ENCODE measurements at places on chromosomes 7 and 10.

DNA sequence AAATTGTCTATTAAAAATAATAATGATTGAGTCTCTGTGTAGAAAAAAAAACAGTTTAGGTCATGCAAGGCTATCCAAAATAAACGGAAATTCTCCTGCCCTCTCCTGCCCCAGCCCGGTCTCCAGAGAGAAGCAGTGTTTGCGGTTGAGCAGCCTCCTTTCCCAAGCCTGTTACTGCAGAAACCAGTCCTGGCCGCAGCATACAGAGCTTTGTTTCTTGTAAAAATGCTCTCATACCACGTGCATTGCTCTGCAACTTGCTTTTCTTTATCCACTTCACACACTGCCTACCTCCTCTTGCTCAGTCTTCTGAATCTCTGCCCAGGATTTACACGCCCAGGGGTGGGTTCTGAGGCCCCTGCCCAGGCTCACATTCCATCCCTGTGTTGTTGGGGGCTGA, 34.4 kb upstream of the CUL1 start:
- DNase-seq = no peak

- peak; percentile 54 for DNase-seq
Measured at GRCh38 chr10:70493660-70494234, 15.2 kb downstream of the PALD1 start.

GRCh38 chr7:42022056-42022455, 215.0 kb downstream of the GLI3 start:
- no peak for DNase-seq

DNA sequence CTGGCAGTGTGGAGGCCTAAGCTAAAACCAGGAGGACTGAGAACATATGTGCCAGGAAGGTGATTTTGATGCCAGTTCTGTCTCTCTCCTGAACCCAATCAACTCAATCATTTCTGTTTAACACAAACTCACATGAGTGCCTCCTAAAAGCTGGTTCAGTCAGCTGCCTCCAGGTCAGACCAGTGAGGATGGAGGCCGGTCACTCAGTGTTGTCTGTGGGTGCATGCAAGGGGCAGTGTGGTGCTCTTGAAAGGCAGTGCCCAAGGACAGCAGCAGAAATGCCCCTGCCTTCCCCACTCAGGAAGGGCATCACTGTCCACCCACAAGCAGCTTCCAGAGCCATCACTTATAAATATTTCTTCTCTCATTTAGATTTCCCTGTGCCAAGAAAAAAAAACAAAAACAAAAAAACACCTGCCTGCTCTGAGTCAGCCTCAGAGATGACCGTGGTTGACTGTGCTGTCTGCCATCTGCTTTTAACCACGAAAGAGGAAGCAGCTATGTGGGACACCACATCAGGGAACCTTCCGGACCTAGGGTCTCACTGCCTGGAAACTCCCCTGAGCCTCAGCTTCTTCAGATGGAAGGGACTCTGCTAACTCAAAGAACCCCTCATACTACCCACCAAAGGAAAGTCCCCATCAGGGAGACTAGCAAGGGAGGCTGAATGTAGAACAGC, 39.1 kb downstream of the VOPP1 start:
- DNase-seq = peak; percentile 86

DNA sequence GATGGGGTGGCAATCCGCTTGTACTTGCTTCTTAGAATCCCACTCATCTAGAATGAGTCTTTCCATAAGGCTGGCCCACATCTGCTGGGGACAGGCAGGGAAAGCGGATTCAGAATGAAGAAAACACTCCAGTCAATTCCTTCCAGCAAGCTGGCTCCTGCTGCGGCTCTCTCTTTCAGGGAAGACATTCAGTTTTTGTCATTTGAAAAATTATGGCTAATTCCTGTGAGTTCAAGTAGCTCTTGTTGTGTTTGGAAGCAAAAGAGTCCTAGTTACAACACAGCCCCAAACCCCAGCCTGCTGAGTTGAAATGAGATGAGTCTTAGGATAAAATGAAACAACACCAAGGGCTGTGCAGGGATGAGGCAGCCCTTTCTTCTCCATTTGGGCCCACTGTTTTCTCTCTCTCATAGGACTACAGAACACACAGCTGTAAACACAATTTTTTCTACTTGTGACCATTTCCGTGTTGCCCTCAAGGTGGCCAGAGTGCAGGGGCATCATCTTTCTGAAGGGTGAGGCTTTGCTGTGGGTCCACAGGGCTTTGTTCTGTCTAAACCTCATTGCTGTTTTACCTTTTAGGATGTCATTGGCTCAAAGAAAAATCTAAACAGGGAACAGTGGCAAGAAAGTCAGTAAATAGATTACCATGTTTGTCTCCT, 90.8 kb upstream of the EEPD1 start:
- DNase-seq = no peak

DNA sequence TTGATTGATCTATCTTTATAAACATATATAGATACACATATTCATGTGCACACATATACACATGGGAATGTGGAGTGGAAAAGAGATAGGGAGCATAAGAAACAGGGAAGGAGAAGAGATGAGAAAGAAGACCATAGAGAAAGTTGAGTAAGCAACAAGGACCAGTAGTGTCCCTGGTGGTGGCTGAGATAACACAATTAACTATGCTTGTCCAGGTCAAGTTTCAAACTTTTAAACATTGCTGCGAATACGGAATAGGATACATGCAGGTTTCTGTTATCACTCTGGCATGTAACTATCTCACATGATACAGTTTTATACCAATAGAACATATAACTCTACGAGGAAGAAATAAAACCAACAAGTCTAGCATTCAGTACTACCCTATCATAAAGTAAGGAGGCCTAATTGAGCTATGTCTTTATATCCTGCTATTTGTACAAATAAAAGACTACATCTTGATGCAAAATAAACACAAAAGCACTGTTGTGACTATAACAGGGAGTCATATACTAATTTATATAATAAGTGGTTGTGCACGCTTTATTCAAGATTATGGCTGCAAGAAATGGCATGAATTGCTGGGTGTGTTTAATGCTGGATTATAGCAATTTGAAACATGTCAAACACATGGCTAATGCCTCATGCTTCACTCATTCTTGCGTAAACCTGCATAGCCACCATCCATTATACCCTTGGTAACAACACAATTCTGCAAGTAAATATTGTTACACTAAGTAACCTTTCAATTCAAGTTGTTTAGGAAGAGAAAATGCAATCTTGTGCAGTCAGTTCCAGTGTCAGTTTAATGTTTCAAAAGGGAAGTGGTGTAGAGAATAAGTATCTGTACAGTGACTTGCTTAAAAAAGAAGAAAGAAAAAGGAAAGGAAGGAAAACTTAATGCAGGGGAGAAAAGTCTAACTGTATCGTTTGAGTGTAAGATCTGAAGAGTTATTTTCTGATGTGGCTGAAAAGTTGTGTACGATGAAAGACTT, 8.2 kb downstream of the FOXP2 start:
- DNase-seq = no peak

DNA sequence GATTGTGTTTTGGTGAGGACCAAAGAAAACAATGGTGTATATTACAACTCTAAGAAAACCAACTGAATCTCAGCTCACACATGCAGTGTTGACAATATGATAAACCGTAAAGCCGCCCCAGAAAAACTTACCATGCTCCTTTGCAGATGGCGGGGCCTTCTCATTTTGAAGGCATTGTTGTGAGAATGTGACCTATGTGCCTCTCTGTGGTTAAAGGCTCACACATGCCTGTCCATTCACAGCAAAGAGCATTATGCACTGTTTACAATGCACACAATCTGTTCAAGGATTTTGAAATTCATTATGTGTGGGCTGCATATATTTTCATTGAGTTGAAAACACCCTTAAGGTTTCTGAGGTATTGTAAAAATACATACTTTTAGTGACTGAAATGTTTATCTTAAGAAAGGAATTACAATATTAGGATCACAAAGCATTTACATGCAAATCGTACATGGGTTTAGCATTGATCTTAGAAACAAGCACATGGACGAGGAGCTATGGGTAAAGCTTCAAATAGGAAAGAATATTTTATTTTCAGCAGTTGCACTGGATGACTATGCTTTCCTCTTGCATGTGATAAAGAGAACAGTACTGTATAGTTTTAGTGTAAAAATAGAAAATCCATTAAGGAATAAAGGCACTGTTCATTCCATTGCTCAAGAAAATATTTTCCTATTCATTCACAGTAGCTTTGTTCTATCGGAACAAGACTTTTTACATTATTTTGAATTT, 334.3 kb downstream of the ARL4A start:
- DNase-seq = no peak

- no peak for DNase-seq
Measured at GRCh38 chr7:90648834-90649233, 52.7 kb downstream of the CDK14 start.

DNA sequence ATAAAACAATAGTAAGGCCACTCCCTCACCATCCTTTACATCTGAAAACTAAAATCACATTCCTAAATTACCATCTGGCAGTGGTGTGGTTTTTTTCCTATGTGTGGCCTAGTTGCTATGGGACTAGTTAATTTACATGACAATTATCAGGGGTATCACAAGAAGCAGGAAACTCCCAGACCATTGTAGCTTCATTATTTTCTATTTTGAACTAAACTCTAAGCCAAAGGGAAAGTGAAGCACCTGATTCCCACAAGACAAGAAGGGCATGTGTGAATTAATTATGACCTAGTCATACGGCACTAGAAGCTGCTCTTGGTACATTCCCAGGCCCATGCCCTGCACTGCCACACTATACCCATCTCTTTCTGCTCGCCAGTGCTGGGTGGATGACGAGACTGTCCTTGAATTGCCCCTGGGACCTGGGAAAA, 103.4 kb downstream of the ATXN7L1 start:
- DNase-seq = no peak

DNA sequence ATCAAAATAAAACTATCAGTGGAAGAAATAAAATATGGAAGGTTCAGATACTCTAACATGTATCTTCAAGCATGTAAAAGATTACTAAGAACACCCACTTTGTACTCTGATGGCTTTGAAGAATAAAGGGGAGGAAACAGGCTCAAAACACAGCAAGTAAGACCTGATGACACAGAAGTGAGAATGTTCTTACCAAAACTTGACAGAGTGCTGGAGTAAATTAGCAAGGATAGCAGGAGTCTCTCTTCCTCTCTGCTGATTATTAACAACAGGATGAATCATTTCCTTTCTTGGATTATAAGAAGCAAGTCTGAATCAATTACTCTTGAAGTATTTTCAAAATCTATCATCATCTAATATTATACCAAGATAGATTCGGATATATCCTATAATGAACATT, 47.5 kb downstream of the GLI3 start:
- no peak for DNase-seq

GRCh38 chr7:121099572-121099971, 111.1 kb downstream of the CPED1 start:
- no peak for DNase-seq

DNA sequence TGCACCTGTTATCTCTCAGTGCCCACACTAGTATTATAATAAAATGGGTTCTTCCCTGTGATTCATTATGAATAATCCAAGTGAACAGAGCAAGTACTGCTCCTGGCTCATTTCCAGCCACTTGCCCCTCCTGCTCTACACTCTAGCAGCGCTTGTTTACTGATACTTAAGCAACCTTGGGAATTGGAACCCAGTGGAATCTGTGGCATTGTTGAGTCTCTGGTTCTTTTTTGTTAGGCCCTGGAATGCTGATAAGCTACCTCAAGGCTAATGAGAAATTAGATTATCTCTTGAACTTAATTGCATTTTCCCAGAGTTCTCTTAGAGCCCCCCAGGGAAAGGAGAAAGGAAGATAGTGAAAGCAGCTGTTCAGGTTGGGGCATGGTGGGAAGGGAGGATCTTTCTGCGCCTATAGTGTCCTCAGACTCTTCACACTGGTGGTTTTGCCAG, 34.0 kb downstream of the PRKAR2B start:
- DNase-seq = no peak

DNA sequence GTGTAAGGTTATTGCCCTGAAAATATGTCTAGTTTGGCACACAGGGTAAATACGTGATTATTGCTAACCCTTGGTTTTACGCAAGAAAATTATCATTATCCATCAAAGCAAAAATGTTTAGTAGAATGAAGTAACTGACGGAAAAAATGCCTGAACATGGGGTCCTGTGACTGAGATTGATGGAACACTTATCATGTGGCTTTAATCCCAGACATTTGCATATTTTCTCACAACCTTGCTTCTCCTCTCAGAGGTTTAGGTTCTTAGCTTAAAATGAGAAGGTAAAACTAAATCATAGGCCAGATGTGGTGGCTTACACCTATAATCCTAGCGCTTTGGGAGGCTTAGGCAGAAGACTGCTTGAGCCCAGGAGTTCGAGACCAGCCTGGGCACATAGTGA, 1010.7 kb downstream of the LRMDA start:
- DNase-seq = no peak

DNA sequence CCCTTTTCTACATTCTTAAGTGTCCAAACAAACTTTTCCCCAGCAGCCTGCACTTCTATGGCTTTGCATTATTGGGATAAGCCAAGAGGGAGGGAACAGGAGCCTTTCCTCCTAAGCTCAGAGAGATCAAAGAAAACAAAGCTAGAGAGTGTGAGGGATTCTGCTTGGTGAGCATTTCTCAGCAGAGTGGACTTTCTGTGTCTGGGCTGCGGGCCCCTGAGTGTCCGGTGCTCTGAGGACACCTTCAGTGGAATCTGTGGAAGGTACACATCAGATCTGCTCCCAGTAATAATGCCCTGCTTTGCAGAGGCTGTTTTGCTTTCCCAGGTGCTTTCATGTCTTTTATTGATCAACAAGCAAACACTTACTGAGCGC, 50.2 kb downstream of the KCNMA1 start:
- DNase-seq = no peak

DNA sequence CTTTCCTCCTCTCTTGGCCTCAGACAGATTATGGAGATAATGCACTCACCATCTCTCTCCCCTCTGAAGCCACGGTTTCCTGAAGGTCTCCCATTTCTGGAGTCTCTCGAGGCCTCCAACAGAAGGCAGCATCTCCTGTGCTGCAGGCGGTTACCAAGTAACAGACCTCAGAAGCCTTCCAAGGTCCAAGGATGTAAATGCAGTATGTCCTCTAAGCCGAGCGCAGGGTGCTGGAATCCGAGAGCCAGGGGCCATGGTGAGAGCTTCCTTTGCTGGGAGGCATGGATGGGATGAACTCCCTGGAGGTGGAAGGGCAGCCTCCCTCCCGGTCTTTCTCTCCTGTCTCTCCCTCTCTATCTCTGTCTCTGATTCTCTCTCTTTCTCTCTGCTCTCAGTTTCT, 79.8 kb downstream of the ADARB2 start:
- DNase-seq = no peak

GRCh38 chr10:26430641-26431163, 7.4 kb upstream of the APBB1IP start:
- DNase-seq = no peak

- DNase-seq = no peak
Measured at GRCh38 chr7:107480932-107481331, 11.1 kb downstream of the GPR22 start.

DNA sequence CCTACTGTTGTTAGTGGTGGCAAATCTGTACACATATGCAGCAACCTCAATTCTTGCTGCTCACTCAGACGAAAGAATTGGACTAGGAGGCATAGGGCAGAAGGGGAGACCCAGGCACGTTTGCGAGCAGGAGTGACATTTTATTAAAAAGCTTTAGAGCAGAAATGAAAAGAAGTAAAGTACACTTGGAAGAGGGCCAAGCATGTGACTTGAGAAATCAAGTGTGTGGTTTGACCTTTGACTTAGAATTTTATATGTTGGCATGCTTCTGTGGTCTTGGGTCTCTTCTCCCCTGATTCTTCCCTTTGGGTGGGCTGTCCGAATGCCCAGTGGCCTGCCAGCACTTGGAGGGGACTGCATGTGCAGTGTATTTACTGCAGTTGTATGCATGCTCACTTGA, 205.5 kb upstream of the SEMA3D start:
- no peak for DNase-seq

Measured in CD4-positive, alpha-beta T cell treated with Interferon gamma for 1 hour (primary cell).